ENCODE measurements at places on chromosomes 11 and 22. TPM values are rescaled to one million over a fixed set of nuclear protein-coding genes. Genes with fewer than 3 reads are reported as not detected.

BARX2 gene
- polyA plus RNA-seq: 0.85 TPM

MYO7A gene
- polyA plus RNA-seq: 4.6 TPM

PATE4 gene
- polyA plus RNA-seq: not detected

P4HA3 gene
- polyA plus RNA-seq: 1.7 TPM

KRTAP5-11 gene
- not detected for polyA plus RNA-seq

TMPRSS13 gene
- 0.81 TPM for polyA plus RNA-seq

OR2AT4 gene
- polyA plus RNA-seq: 0.01 TPM

HORMAD2 gene
- polyA plus RNA-seq: not detected

DNA sequence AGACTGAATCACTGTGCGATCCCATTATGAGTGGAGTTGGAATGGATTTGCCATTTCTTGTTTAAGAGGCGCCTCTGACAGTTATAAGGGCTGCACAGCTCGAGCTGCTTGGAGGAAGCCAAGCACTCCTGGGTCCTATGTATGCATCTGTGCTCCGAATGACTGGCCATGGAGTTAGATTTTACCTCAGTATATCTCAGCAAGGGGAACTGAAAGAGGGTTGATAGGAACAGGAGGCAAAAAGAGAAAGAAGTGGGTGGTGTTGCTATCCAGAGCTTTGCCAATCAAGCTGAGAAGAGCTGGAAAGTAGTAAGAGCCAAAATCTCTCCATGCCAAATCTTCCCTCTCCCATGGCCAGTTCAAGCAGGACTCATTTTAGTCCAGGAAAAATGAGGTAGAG lies 632.0 kb upstream of the KIRREL3 start:
- DNase-seq: no peak

DNA sequence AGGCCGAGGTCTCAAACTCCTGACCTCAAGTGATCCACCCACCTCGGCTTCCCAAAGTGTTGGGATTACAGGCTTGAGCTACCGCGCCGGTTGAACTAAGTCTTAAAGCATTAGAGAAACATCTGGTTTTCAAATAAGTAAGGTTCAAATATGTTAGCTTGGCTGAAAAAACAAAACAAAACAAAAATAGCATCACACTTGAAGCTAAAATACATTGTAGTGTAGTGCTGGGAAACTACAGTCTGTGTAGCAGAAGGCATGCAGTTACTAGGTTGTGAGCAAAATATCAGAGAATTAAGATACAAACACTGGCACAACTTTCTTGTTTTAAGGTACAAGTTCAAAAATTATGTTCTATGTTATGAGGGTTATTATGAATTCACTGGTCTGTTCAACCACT lies 224.8 kb upstream of the CHORDC1 start:
- DNase-seq: no peak

DNA sequence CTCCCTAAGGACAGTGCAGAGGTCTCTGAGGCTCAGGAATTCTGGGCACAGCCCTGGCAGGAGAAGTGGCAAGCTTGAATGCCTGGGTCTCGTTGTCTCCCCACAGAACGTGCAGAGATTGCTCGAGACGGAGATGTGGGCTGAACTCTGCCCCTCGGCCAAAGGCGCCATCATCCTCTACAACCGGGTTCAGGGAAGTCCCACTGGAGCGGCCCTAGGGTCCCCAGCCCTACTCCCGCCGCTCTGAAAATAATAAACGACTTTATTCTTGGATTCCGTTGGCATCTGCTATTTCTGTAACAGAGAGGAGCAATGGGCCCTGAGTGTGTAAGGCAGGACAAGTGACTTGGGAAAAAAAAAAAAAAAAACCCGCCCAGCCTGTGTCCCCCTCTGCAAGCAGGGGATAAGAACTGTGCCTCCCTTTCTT lies 591 bp upstream of the DNAJC4 start:
- no peak for DNase-seq

DNA sequence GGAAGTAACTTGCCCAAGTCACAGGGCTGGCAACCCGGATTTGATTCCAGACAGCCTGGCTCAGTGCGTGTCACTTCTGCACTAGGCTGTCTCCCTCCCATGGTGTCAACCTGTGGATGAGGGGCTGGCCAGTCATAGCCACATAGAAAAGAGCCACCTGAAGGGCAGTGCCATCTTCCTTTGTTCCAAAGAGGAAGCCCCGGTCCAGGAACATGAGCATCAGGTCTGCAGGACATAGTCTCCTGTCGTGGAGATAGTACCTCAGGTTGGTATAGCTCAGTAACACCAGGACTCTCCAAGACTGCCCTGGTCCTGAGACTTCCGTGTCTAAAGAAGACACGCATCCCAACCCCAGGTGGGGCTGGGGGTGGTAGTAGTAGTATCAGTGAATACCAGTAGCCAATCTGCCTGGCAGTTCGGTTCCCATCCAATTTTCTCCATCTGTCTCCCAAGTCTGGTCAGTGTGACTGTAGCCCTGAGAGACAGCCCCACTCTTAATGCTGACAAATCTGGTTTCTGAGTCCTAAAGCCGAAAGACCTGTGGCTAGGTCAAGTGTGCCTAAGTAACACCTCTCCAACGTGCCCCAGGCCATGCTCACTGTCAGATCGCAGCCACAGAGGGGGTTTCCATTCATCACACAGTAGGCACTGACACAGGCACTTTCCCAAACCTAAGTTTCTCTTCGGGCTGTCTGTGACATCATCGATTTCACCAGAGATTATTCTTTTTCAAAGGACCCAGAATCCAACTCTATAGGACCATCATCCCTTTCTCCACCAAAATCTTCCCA lies 33.1 kb downstream of the C11orf58 start:
- DNase-seq: no peak

GRCh38 chr22:48239461-48240147 lies 1477.2 kb downstream of the TBC1D22A start:
- DNase-seq: no peak

DNA sequence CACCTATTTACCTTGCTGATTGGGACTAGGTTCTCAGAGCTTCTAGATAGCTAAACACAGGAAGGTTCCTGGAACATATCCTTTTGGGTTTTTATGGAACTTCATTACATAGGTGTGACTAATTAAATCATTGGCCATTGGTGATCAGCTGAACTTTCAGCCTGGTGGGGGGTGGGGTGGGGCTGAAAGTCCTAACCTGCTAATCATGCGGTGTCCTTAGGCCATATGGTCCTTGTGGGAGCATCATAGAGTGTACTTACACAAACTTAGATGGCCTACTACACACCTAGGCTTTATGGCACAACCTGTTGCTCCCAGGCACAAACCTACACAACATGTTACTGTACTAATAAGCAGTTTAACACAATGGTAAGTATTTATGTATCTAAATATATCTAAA lies 8.6 kb upstream of the SELENOH start:
- DNase-seq: no peak

- no peak for DNase-seq
Measured at GRCh38 chr11:296171-297050, 2.9 kb downstream of the IFITM5 start.

DNA sequence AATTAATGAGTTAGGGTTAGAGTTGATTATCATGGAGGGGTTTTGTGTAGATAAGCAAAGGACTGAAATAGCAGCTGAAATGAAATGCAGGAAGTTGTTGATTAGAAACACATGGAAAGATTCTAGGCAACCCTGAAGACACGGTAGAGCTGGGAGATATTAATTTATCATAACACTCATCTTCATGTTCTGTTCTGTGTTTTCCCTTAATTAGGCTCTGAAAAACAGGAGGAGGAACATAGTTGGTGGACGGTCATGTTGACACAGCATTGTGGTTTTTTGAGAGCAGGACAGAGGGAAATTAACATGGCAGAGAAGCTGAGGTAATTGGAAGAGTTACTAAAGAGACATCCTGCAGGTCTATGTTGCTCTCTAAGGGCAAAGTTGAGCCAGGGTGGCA lies 138.8 kb upstream of the UBASH3B start:
- no peak for DNase-seq

- DNase-seq: no peak
Measured at GRCh38 chr11:14378171-14378570, 19.2 kb upstream of the RRAS2 start.

DNA sequence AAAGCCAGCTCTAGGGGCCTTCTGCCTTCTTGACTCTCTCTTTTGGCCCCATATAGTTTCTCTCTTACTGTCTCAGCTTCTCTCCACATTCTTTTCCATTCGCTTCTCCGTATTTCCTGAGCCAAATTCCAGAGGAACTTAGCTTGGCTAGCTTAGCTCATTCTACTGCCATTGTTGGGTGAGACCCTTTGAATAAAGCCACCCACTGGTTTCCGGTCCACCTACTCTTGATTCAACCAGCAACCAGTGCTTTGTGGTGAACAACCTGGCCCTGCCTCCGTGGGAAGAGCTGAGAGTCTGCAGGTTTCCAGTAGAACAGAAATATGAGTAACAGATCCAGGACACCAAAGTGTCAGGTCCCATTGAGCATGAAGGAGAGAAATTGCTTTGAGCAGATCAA lies 81.3 kb upstream of the ARHGAP20 start:
- no peak for DNase-seq

- no peak for DNase-seq
Measured at GRCh38 chr11:128968916-128969315, 26.2 kb upstream of the TP53AIP1 start.

- no peak for DNase-seq
Measured at GRCh38 chr11:102831489-102832440, 11.6 kb downstream of the MMP3 start.

- DNase-seq: no peak
Measured at GRCh38 chr11:40125054-40125453, 1334.4 kb downstream of the LRRC4C start.

- DNase-seq: no peak
Measured at GRCh38 chr11:102216433-102217075, 100.7 kb upstream of the BIRC3 start.

DNA sequence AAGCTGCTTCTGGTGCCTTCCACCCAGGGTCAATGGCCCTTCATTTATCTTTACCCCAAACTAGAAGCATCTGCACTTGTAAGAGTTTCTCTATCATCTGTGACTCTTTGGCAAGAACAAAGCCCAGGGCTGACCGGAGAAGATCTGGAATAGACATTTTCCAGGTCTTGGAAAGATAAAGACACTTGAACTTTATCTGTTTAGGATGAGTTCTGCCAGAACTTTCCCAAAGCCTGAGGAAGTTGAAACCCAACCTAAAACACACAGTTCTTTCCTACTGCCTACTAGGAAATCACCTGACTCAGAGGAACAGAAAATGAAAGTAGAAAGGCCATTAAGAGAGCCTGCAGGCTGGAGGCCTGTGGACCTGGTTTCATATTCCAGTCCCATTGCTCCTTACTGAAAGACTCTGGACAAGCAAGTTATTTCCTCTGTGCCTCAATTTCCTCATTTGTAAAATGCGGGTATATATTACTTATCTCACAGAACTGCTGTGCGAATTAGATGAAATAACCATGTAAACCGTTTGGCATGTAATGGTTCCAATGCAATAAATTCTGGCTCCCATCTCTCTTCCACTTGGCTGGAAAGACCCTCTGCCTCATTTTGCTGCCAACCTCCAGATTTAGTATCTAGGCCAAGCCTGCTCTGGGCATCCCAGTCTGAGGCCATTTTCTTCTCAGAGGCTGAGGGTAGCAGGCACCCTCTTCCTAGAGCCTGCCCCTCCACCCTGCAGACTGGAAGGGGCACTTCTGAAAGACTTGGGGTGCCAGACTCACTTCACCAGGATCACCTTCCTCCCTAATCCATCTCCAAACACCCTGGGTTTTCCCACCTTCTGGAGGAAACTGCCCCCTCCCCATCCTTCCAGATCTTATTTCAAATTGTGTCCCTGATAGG lies 1.2 kb downstream of the UBE2L6 start:
- DNase-seq: no peak

DNA sequence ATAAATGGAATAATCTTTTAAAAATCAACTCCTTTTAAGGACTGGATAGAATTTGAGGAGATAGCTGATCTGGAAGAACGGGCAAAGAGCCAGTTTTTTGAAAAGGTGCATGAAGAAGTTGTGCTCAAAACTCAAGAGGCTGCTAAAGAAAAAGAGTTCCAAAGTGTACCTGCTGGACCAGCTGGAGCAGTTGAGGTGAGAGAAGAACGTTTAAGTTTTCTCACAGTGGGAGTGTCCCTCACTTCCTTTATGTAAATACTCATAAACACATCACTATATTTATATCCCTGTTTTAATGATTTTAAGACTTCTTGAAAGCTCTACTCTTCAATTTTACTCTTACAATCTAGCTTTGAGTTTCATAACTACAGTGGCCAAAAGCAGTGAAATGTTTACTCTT lies 11.7 kb upstream of the ANKRD42 start:
- DNase-seq: no peak

GRCh38 chr11:5289696-5290095 lies 12.1 kb downstream of the OR51B4 start:
- DNase-seq: no peak

- DNase-seq: no peak
Measured at GRCh38 chr22:42948294-42948693, 66.7 kb downstream of the PACSIN2 start.

DNA sequence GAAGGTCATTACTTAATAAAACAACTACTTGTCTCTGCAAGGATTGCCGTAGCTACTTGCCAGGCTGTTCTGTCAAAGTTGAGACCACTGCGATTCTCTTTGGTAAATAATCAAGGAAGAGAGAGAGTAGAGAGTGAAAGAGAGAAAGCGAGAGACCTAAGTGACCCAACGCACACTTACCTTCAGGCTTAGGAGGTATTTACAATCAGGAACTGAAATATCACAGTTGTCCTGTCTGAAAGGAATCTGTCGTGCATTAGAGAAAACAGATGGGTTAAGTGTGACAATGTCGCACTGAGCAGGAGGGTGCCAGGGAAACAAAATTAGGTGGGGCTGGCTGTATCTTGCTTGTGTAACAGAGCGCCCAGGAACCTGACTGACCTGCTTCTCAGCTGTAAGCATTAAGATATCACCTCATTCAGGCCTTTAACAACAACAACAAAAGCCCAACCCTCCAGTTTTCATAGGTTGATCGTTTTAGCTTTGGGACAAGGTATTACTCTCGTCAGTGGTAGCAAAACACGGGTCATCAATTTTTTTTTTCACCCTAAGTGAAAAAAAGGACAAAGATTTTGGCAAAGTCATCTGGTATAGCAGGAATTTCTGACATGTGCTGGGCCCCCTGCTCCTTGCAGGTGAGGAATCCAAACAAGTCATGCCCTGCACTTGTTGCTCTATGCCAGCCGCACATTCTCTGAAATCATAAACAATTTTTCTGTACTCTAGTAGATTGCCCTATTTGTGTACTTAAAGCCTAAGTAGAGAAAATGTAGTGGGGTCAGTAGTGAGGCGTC lies at the start of gene MUC15:
MUC15 (minus strand) TSS at position 403 of the 794 bp plus-strand sequence. CDS start 5,169 bp downstream, outside the sequence.
- no peak for DNase-seq

Data from left renal cortex interstitium (tissue), 4 donors.